ENCODE measurements at places on chromosomes 13 and 19.

DNA sequence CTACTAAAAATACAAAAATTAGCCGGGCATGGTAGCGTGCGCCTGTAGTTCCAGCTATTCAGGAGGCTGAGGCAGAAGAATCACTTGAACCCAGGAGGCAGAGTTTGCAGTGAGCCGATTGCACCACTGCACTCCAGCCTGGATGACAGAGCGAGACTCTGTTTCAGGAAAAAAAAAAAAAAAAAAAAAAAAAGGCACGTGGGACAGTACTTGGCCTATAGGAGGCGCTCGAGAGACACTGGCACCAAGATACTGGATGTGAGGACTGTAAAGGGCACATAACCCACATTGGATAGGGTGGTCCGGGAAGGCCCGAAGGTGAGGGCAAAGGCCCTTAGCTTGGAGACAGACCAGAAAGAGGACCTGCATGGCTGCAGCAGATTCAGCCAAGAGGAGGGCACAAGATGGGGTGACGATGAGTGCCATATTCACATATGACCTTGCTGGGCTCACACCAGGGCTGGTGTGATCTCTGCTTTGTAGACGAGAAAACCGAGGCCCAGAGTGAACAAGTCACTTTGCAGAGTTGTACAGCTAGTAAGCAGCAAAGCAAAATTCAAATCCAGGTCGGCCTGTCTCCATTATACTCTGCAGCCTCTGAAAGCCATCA is 89.4 kb downstream of the DPF1 start:
- no peak for DNase-seq

DNA sequence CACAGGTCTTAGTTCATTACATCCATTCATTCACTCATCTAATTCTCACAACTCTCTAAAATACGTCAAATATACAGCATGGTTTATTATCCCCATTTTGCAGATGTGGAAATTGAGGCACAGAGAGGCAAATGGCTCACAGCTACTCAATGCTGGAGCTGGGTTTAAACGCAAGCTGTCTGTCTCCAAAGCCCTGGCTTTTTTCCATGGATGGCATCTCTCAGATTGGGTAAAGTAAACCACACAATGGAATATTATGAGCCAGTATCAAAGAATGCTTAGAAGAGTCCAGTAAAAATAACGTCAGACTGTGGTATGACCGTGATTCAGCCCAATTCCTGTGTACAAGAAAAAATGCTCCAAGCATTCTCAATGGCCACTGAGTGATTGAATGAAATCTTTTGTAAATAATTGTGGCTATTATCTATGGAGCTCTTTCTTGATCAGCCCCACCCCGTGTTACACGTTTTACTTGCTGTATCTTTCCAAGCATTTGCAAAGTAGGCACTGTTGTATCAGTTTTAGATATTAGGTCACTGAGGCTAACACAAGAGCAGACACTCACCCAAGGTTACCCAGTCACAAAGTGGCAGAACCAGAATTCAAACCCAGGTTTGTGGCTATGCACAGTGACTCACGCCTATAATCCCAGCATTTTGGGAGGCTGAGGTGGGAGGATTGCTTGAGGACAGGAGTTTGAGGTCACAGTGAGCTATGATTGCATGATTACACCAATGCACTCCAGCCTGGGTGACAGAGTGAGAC is 5.5 kb upstream of the ACP7 start:
- DNase-seq: peak; percentile 16

DNA sequence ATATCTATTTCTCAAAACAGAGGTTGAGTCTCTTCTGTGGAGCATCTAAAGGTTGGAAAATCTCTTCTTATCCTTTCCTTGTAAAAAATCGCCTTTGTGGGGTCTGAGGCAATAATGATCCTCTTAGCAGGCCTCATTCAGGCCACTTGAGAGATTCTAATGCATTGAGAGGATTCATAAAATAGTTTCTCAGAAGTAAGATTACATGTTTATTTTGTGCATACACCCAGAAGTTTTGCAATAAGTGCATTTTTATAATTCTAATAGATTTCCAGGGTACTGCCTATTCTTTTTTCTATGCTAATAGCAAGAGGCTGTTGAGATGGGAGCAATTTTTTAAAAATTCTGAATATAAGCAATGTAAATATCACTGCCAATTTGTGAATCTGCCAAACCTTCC is 342.2 kb upstream of the KLF12 start:
- no peak for DNase-seq

DNA sequence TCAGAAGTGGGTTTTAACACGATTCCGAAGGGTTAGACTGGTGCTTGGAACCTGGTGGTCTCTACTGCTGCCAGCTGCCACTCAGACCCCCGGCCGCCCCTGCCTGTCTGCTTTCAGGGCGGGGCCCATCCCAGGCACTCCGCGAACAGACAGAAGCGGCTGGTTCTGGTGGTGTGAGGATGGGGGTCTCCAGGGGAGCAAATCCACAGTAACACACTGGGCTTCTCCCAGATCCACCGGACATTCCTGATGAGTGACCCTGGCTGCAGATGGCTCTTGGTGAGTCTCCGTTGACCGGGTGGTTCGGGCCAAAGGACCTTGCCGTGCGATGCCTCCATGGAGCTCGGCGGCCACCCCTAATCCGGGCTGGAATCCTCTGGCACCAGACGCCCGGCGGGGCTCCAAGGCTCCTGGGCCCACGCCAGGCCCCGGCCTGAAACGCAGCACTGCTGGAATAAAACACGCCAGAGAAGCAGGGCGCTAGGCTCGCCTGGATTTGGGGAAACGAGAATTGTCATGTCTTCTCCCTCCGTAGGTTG is 2.1 kb upstream of the PTBP1 start:
- DNase-seq: no peak

DNA sequence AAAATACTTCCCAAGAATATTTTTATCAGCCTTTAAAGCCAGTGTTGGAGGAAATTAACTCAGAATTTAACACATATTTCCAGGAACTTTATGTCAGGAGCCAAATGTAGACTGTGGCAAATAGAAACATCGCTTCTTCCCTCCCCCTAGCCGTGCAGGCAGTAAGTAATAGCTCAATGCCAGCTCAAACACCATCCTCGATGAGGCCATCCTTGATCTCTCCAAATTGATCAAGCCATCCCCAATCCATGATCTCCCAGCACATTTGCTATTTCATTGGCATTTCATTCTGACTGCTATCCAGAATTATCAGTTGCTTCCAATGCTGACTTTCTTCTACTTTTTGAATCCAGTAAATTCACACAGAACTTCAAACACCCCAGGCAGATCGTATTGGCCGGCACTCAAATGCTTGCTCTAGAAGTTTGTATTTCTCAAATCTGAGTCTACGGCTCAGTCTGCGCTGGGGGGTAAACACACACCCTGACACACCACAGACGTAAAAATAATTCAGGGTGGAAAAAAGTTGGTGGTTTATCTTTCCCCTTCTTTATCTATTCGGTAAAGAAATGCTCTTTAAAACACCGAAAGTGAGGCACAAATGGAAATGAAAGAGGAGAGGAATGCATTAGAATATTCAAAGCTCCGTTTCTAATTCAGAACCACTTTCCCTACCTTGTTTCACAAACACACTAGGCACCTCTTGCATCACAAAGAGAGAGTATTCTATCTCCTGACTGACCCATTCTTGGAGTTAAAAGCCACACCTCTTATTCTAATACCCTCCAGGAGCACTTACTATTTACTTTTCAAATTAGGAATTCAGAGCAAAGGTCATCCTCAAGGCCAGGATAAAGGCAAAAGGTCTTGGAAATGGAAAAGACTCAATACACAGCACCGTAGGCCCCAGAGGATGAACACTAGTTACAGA is 991 bp downstream of the OBI1 start:
- no peak for DNase-seq

DNA sequence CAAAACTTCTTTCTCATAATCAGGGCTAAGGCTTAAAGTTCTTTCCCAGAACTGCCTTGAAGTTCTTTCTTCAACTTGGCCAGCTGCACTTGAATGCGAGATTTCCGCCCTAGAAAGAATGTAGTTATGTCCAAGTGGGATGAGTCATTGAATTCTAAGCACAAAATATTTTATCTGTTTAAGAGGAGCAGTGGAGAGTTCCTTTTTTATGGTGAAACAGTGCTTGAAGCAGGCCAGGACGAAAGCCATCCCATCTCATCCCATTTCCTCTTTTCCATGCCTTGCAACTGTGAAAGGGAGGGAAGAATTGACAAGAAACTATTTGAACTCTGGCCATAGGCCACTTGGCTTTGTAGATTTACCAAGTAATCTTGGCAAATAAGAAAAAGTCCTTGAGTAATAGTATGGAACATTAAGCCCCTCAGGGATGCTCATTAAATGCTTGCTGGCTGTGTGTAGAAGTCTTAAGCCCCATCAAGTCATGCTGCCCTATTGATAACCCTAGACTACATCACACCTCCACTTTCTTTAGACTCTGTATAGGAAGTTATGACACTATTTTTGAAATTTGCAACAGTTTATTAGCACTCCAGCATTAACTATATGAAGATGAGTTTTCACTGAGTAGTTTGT is 174.5 kb downstream of the KCTD12 start:
- DNase-seq: no peak

DNA sequence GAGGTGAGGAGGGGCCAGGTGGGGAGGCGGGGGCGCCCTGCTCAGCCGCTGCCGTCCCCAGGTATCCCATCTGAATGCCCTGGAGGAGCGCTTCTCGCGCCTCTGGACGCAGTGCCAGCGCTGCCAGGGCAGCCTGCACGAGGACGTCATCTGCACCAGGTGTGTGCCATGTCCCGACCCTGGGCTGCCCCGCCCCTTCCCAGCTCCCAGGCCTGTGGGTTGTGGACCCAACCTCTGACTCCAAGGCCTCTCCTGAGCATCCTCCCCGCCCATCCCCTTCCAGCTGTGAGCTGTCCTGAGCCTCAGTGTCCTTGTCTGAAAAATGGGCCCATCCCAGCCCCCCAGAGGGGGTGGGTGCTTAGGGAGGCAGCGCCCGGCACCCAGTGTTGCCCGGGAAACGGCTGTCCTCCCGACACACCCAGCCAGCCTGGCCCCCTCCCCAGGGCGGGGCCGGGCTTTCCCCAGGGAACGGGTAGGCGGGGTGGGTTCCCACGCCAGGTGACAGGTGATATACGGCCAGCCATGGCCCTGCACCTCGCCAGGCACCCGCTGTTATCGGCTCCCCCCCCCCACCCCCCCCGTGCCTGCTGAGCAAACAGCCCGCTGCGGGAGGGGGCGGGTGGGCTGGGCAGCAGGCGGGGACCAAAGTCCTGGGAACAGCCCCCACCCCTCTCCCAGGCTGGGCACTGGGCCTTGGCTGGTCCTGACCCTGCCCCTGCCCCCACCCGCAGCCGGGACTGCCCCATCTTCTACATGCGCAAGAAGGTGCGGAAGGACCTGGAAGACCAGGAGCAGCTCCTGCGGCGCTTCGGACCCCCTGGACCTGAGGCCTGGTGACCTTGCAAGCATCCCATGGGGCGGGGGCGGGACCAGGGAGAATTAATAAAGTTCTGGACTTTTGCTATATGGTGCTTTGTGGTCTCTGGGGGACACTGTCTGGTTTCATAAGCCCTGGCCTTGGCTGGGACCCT is 1.3 kb upstream of the SPIB start:
- no peak for DNase-seq

- peak; percentile 40 for DNase-seq
Observed at GRCh38 chr19:14147797-14148605, 11.6 kb upstream of the ASF1B start.
